ENCODE measurements at places on chromosomes 1 and 21. TPM values are rescaled to one million over a fixed set of nuclear protein-coding genes. Genes with fewer than 3 reads are reported as not detected.

C1orf116 gene
- total RNA-seq: 6.5 TPM

RNU1-1 gene
- total RNA-seq: not detected

TCEA3 gene
- 0.46 TPM for total RNA-seq

FCRL4 gene
- total RNA-seq: not detected

SMIM1 gene
- total RNA-seq: 1.3 TPM

All from A549 treated with Mapracorat at 1 μM for 4 hours (cell line).